ENCODE measurements at places on chromosomes 13 and 19.

DNA sequence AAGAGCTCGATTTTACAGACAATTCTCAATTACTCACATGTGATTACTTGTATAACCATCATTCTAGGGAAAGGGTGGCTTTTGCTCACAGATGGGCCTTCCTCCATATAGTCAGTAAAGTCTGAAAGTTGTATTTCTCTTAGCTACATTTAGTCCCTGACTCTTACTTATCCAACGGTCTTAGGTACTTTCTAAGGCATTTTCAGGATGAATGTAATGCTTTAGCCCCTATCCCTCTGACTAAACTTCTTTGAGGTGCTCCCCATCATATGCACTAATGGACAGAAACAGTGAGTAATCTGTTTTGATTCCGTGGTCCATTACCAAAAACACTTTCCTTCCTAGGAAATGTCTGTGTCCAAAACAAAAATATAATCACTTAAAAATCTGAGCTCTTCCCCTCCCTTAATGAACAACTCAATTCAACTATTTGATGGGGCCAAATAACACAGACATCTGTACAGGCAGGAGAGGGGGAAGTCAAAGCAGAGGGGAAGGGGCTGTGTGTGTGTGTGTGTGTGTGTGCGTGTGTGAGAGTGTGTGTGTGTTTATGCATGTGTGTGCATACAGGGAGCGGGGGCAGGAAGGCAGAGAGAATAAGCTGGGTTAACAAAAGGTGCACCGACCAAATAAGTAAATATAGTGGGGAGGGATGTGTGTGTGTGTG is 84.9 kb downstream of the USP12 start:
- DNase-seq: no peak

GRCh38 chr19:40335855-40336600 is 12.2 kb downstream of the C19orf47 start:
- no peak for DNase-seq

GRCh38 chr19:29421196-29421545 is 104.6 kb upstream of the VSTM2B start:
- no peak for DNase-seq

GRCh38 chr13:109281903-109282635 is 504.3 kb downstream of the IRS2 start:
- no peak for DNase-seq

GRCh38 chr19:18319591-18320135 is 3.2 kb downstream of the LSM4 start:
- no peak for DNase-seq

- DNase-seq: no peak
Observed at GRCh38 chr19:49896863-49897621, at the start of gene IL4I1. IL4I1 (minus strand) TSS chr19:49896887; CDS start chr19:49896160, 727 bp downstream.

DNA sequence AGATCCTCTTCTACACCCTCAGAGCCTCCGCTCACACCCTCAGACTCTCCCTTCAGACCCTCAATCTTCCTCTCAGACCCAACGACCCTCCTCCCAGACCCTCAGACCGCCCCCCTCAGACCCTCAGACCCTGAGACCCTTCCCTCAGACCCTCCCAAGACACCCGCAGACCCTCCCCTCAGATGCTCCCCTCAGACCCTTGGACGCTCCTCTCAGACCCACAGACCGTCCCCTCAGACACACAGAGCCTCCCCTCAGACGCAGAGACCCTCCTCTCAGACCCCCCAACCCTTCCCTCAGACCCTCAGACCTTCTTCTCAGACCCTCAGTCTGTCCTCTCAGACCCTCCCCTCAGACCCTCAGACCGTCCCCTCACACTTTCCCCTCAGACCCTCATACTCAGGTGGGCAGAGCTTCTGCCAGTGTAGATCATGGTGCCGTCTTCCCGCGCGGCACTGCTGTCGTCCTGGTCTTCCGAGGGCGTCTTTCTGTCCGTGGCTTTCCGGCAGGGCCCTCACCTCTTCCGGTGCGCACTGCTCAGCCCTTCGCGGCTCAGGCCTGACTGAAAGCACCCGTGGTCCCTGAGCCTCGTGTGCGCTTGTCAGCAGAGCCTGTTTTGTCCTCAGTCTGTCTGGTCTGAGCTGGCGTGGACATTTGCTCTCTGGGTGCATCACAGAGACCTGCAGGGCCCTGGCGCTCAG is 18.9 kb upstream of the TFDP1 start:
- no peak for DNase-seq

GRCh38 chr19:28126135-28126898 is 1086.6 kb downstream of the UQCRFS1 start:
- no peak for DNase-seq

DNA sequence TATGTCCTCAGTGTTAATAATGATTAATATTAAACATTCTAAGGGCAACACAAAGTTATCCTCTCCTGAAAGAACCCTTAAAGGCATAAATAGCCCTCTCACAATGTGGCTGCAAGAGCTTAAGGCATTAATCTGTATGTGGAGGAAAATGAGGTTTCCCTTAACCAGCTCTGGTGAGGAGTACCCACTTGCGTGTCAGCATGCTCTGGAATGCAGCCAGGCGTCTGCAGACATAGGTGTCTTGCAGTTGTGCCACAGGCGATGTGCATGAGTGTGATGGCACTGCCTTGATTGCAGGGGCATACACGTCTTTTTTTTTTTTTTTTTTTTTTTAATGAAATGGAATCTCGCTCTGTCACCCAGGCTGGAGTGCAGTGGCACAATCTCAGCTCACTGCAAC is 91.9 kb downstream of the RAB20 start:
- DNase-seq: no peak

DNA sequence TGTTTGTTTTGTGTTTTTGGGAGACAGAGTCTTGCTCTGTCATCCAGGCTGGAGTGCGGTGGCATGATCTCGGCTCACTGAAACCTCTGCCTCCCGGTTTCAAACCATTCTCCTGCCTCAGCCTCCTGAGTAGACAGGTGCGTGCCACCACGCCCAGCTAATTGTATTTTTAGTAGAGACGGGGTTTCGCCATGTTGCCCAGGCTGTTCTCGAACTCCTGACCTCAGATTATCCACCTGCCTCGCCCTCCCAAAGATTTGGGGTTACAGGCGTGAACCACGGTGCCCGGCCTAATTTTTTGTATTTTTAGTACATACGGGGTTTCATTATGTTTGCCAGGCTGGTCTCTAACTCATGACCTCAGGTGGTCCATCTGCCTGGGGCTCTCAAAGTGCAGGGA is 8.3 kb upstream of the ZNF681 start:
- DNase-seq: no peak

- no peak for DNase-seq
Observed at GRCh38 chr13:24931450-24932251, 164.3 kb upstream of the PABPC3 start.

GRCh38 chr13:79295906-79296706 is 109.9 kb downstream of the RBM26 start:
- no peak for DNase-seq

GRCh38 chr13:112066624-112067004 is 335 bp upstream of the SOX1 start:
- peak; percentile 59 for DNase-seq

- DNase-seq: no peak
Observed at GRCh38 chr13:97515643-97516042, 81.7 kb downstream of the RAP2A start.

DNA sequence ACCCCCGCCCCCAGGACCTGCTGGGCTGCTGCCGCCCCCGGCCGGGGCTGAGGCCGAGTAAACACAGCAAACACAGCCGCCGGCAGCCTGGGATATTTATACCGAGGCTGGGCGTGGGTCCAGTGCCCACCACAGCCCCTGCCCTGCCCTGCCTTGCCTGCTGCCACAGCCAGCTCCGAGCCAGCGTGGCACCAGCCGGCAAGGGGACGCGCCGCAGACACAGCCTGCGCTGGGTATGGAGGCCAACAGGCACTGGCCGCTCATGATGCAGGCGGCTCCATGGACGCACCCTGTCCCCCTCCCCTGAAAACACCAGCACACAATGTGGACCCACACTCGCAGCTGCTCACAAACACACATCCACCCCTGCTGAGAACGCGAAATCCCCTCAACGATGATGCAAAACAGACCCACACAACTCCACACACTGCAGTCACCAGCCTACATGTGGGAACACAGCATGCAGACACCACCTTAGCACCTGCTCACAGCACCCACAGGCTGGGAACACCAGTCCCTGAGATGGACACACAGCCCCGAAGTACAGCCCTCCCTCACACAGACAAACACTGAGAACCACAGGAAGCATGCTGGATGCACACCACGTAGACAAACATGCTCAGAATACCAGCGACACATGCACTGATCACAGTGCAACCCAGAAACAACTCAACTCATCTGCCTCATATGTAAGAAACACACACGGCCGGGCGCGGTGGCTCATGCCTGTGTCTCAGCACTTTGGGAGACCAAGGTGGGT is 16.2 kb downstream of the CCDC97 start:
- DNase-seq: no peak

DNA sequence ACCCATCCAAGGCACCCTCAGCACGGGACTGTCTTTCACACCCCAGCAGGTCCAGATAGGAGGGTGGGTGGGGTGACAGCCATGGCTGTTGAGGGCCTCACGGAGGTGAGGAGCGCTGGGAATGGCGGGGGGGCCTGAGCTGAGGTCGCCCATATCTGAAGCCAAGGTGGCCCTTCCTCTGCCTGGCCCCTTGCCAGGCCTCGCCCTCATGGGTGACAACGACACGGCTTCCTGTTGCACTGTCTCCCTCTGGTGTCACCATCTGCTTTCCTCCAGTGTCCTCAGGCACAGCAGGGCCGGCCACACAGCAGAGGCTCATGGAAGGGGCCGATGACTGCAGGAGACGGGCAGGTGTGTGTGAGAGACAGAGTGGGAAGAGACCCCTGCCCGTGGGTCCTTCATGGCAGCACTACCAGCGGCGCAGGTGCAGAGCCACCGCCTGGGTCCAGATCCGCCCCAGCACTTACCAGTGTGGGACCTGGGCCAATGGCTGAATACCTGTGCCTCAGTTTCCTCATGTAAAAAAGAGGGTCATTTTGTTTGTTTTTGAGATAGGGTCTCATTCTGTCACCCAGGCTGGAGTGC is 8.1 kb upstream of the NKPD1 start:
- no peak for DNase-seq

DNA sequence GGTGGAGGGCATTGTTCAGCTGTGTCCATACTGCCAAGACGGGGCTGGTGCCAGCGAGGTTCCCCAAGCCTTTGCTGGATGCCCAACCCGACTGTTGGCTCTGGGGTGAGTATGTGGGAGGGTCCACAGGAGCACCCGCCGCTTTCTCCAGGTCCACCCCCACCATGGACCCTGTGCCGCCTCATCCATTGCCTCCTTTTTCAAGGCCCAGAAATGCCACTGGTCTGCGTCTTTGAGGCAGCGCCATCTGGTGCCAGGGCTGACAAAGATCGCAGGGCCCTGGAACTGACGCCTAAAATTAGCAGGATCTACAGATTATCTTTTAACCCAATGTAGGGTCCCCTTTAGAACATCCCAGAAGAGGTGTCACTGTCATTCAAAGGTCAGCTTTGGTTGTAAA is 34.6 kb downstream of the NFIX start:
- no peak for DNase-seq

DNA sequence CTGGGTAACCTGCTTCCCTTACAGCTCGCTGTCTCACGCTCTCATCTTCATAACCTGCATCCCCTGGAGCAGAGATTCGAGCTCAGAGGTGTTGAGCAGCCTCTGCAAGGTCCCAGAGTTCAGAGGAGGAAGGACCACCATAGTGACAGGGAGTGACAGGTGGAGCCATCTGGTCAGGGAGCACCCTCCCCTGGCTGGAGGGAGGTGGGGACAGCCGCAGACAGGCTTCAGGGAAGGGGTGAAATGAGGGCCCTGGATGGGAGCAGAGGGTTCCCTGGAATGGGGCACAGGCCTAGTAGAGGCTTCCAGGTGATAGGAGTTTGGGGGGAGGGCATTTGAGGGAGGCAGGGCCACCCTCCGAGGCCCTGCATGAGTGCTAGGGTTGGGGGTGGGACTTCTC is 82.1 kb downstream of the ZNF429 start:
- DNase-seq: no peak

GRCh38 chr19:15318241-15318691 is 14.1 kb downstream of the BRD4 start:
- DNase-seq: no peak

All from NCI-H1436 treated with DMSO at 0.1 percent for 48 hours (cell line).